ENCODE measurements at places on chromosomes 1 and 21.
A peak's percentile ranks its signal among the peaks of the same experiment; 100 is the strongest.

DNA sequence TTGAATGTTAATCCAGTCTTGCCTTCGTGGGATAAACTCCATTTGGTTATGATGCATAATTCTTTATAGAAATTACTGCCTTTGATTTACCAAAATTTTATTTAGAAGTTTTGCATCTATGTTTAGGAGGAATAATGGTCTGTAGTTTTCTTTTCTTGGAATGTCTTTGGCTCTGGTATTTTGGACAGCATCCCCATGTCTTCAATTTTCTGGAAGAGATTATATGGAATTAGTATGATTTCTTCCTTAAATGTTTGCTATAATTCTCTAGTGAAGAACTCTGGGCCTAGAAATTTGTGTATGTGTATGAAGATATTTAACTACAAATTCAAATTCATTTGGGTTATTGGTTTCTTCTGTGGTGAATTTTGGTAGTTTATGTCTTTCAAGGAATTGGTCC, 92.7 kb downstream of the SNX7 start:
- no peak for DNase-seq

DNA sequence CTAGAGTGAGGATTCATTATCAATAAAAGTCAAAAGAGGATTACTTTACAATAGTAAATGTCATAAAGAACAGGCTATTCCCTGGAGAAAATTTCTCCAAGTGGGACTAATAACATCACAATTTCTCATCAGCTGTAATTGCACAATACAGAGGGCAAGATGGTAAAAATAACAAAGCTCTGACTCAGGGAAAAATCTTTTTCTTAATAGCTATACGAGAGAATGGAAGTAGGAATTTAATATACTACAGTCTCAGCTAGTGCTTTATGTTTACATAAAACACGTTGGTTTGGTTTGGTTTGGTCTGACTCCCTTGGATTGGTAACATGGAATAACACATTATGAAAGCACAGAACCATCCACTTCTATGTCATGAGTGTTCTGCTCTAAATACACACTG, 397.6 kb downstream of the LRRIQ3 start:
- DNase-seq, result no peak

DNA sequence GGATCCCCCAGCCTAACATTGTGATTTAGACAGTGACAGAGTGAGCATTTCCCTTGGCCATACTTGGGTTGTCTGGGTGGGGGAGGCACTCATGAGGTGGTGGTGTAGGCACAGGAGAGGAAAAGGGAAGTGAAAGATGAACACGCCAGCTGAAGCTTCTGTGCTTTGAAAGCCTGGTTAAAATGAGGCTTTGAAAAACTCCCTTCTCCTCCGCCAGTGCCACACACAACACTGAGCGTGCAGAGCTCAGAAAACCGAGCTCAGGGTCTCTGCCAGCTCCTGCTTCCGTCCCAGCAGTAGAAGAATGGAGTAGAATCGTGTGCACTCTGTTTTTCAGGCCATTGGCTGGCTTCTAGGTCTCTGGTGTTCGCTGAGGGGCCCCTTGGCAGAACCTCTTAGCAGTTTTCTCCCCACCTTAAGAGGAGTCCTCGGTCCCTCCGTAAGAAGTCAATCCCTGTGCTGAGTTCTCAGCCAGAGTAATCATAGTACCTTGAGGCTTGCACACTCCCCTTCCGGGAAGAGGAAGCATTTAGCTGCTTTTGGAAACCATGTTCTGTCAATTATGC, 12.9 kb downstream of the PLEKHM2 start:
- no peak for DNase-seq

DNA sequence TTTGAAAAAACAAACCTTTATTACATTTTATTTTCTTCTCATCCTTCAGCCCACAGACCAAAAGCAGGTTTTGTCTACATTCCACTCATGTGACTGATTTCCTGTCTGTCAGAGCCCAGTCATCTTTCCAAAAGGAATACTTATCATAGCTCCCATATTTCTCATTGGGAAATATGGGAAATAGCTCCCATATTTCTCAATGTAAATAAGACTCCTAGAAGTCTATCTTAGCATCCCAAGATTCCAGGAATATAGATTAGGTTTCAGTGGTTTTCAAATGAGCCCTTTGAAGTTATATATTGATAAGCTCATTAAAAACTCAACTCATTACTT, 19.1 kb upstream of the NRDC start:
- no peak for DNase-seq

DNA sequence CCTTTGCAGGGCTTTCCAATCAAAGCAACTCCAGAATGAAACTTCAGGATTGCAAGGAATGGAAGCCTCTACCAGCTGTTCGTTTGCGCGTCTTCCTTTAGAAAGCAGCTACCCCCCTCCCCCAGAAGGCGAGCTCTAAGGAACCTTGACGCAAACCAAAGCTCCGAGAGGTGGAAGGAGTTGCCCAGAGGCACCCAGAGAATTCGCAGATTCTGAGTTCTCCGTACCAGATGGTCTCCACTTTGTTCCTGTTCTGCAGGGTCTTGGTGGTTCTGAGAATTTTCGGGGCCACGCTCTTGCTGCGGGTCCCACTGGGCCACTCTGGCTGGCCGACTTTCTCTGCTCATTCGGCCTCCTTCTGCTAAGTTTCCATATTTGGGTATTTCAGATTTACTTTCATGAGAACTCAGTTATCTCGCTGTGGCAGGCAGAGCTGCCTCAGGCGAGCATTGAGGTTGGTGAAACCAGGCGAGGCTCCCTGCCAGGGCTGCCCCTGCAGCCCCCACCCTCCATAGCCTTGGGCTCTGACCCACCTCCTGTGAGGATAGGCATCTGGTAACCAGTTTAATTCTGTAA, 801 bp downstream of the TRAF5 start:
- peak; percentile 38 for DNase-seq

DNA sequence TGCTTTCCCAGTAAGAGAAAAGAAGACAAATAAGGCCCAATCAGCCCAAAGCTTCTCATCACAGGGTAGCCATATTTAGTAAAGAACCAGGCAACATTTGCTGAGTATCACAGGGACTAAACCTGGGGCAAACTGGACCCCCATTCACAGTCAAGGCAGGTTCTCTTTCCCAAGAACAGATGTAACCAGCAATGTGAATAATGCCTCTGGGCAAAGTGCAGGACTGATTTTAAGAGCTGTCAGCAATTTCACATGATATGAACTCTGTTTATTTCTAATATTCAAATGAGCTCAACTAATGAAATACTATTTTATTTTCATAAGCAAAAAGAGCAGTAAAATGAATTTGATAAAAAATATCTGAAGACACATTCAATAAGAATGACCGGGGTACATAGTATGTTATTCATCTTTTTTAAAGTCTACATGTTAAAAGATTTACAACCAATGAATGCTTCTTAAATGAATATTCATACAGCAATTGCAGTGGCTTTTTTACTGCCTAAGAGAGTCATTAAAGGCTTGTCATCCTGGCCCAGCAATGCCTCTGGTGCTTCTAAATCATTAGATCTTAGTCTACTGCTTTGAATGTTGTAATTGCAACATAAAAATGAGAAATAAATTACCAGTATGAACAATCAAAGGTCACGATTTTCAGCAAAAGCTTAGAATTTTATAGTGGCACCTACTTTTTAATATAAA, 308.8 kb downstream of the SMYD3 start:
- DNase-seq, result no peak

GRCh38 chr1:183764981-183765380, 39.9 kb upstream of the RGL1 start:
- no peak for DNase-seq

GRCh38 chr1:152657677-152658076, 5.5 kb upstream of the LCE2D start:
- no peak for DNase-seq

DNA sequence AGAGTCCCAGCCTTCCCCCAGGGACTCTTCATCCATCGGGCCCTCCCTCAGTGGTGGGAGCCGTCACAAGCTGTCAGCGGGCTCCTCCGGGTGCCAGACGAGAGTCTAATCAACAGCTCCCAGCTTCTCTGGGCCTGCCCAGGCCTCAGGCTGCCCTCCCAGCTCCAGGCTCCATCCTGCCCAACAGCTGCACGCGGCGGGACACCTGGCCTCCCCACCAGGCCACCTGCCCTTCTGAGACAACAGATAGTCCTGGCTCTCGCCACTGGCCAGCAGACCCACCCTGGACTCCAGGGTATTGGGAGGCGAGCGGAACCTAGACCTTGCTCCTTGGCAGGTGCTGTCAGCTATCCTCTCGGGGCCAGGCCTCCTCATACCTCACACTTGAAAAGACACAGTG, 3.1 kb downstream of the WNT4 start:
- no peak for DNase-seq

GRCh38 chr1:207964195-207964966, 53.5 kb upstream of the CD34 start:
- no peak for DNase-seq

- DNase-seq, result no peak
Observed at GRCh38 chr1:25095635-25096200, 136.6 kb downstream of the SYF2 start.

- no peak for DNase-seq
Observed at GRCh38 chr1:115676498-115677181, 34.9 kb downstream of the VANGL1 start.

DNA sequence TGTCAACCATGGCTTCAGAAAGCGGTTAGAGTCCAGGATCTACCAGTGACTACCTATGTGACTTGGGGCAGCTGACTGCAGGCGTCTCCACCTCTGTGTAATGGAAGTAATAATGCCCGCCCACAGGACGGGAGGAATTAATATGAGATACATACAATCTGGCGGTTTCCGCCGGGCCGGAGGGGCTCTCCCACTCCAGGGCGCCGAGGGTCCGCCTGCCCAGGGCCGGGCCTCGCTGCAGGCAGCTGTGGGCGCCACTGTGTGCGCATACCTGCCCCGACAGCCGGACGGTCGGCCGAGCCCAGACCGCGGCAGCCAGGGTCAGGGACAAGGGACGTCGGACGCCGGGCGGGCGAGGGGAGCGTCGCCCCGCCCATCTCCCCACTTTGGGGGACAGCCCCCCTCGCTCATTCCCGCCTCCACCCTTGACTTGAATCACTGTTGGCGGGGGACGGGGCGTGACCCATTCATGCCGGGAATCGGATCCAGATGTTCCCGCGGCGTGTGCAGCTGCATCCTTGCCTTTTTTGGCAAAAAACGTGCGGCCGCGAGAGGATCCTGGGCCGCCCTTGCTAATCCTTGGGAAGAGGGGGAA, 6.0 kb upstream of the SF3A3 start:
- DNase-seq, result peak; percentile 71

DNA sequence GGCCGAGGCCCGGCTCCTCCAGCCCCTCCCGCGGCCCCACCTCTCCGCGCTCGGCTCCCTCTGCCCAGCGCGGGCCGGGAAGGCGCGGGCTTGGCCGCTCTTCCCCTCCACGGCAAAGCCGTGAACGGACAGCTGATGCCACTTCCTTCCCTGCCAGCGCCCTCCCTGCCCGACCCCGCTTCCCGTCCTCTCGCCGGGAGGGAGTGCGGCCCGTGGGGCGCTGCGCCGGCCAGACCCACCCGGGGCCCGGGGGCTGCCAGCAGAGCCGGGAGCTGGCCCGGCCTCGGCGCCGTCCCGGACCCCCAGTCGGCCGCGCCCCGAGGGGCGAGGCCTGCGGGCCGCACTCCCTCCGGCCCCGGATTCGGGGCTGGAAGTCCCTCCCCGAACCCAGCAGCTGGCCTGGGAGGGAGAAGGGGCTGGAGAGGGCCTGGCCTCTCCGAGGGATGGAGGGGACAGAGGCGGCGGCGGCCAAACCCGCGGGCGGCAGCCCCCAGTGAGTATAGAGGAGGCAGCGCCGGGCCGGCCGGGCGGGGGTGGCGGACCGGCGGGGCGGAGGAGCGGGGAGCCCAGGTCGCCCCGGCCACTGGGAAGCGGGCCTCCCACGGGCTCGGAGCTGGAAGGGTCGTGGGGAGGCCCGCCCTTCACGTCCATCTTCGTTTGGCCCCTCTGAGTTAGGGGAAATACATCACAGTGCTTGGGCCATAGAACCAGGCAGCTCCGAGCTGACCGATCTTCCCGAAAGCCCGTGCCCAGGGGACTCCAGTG, at the start of gene KIAA1614:
TSS of gene KIAA1614 (plus strand) at position 97 of the 765 bp plus-strand sequence. CDS start at position 444, 347 bp downstream.
- DNase-seq, result peak; percentile 74

GRCh38 chr1:231973830-231974229, 347.2 kb downstream of the DISC1 start:
- no peak for DNase-seq

DNA sequence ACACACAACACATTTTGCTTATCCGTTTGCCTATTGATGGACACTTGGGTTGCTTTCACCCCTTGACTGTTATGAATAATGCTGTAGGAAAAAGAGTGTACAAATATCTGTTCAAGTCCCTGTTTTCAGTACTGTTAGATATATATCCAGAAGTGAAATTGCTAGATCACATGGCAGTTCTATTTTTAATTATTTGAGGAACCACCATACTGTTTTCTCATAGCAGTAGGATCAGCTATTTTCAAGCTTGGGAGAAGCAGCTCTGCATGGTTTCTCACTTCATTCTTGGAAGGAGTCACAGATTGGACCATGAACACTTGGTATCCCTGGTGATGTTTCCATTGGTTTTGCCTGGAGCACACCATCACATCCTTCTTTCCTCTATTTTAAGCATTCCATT, 114.4 kb upstream of the ZP4 start:
- no peak for DNase-seq

DNA sequence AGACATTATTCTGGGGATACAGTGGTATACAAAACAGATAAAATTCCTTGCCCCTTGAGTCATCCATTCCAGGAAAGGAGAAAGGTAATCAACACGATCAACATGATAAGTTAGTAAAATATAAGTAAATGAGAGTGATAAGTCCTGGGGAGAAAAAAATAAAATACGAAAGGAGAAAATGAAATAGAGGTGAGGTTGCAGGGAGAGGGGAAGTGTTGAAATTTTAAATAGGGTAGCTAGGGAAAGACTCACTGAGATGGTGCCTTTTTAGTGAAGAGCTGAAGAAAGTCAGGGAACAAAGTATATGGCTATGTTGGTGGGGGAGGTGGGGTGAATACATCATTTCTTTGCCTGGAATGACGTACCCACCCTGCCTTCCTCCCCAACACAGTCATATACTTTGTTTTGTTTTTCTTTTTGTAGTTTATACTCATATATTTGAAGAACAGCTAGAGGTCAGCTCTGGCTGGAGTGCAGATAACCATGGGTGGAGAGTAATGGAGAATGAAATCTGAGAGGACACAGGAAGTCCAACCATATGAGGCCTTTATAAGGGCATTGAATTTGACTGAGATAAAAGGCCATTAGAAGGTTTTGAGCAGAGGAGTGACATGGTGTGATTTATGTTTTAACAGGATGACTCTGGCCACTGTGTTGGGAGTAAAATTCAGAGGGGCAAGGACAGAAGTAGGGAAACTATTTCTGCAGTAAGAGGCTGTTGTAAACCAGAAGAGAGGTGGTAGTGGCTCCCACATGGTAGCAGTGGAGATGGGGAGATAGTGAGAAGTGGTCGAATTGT, 54.8 kb downstream of the OSBPL9 start:
- DNase-seq, result no peak

- DNase-seq, result no peak
Observed at GRCh38 chr1:115182012-115182715, 92.9 kb upstream of the TSPAN2 start.

DNA sequence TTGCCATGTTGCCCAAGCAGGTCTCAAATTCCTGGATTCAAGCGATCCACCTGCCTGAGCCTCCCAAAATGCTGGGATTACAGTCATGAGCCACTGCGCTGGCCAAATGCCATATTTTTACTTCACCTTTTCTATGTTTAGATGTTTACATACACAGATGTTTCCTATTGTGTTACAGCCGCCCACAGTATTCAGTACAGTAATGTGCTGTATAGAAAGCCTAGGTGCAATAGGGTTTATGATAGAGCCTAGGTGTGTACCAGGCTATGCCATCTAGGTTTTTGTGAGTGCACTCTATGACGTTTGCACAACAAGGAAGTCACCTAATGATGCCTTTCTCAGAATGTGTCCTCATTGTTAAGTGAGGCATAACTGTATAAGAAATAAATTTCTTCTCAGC, 153.4 kb downstream of the CHRM3 start:
- no peak for DNase-seq

GRCh38 chr1:203135636-203136305, 8.2 kb downstream of the ADORA1 start:
- no peak for DNase-seq
